ENCODE measurements at places on chromosomes 3 and 15.
A peak's percentile ranks its signal among the peaks of the same experiment; 100 is the strongest.

DNA sequence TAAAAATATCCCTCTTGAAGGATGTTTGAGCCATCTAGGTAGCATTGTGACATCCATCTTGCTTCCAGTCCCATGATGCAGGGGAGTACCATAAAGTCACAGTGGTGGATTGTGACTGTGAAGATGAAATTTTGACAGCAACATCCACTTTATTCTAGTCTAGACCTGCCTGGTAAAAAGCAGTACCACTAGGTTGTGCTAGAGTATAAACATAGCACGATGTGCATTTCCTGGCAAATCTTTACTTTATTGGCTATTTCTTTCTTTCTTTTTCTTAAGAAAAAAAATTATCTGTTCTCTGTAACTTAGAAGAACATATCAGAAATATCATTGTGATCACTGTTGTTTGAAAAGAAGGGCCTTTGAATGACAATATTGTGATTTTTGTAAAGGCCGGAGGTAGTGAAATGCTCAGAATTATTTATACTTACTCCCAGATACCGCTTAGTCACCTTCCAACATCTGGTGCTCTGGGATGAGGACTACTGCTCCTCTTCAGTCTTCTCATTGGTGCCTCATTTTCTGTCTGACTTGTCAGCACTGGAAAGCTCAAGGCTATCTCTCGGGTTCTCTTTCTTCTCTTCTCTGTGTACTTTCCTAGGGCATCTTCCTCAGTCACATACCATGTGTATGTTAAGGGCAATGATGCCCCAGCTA lies 35.6 kb downstream of the AGBL1 start:
- no peak for DNase-seq

DNA sequence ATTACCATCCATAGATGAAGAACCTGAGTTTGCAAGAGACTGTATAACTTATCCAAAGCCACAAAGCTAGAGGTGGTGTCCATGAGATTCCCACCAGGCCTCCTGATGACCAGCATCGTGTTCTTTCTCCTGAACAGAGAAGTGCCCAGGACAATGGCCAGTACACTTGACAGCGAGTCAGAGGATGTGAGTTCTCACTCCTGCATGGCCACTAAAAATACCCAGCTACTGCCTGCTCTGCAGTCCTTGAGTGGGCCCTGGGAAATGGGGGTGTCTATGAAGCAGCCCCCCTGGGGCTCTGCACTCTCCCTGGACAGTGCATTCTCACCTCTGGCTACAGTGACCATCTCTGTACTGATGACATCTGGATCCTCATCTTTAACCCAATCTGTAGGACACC lies 201.2 kb downstream of the RPLP1 start:
- DNase-seq, result no peak

GRCh38 chr3:119239206-119239820 lies 1.4 kb downstream of the B4GALT4 start:
- no peak for DNase-seq

DNA sequence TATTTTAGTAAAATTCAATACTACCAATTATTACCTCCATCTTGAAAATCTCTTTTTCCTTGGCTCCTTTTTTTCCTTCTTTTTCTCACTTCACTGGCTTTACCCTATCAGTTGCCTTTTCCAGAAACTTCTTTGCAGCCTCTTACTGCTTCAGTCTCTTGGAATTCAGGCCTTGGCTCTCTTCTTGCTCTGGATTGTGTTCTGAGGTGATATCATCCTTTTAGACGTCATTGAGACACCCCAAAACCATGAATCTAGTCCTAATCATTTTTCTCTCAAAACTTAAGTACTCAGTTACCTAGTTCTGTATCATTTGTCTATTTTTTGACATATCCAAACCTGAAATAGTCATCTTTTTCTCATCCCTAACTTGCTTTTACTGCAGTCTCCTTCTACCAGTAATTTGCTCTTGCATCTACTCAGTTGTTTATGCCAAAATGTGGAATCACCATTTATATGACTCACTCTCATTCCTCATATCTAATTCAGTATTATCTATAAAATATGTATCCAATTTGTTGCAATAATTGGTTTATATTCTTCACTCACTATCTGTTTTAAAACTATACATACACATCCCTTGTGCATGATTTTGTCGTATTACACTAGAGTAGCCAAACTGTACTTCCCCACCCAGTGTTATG lies 703.2 kb upstream of the CCDC54 start:
- DNase-seq, result no peak

DNA sequence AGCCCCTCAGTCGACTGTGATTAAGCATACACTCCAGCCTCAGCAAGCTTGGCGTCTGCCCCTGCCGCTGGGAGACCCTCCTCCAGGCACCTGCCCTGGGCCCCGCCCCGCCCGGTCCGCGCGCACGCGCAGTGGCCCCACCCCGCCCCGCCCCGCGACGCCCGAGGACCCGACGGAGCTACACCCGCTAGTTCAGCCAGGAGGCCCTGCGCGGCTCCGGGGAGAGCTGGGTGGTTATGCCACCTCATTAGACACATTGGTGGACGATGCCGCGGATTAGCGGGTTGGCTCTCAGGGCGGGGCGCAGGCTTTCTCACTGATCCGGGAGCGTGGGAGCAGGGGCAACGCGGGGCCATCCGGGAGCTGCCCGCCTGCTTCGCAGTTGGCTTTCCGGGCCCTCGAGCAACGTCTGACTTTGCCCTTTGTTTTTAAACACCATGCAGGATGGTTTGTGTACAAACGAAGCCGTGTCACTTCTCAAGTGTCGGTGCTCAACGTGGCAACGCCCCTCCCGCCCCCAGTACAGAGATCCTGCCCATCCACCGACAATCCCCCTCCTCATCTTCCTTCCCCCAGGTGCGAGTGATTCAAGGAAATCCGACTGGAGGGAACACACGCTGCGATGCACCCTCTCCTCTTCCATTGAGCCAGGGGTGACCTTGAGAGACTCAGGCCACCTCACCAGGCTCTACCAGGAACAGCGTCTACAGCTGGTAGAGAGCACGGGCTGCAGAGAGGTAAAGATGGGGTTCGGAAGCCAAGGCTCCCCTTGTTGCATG lies 109.3 kb downstream of the SHQ1 start:
- DNase-seq, result peak; percentile 47

GRCh38 chr3:27160146-27160545 lies 209.0 kb downstream of the NEK10 start:
- DNase-seq, result no peak

GRCh38 chr3:25349095-25349494 lies 79.0 kb upstream of the RARB start:
- no peak for DNase-seq

- no peak for DNase-seq
These were observed 176.3 kb upstream of the ROPN1 start for GRCh38 chr3:124168271-124168670.

GRCh38 chr15:57321973-57322601 lies 54.2 kb upstream of the CGNL1 start:
- DNase-seq, result no peak

DNA sequence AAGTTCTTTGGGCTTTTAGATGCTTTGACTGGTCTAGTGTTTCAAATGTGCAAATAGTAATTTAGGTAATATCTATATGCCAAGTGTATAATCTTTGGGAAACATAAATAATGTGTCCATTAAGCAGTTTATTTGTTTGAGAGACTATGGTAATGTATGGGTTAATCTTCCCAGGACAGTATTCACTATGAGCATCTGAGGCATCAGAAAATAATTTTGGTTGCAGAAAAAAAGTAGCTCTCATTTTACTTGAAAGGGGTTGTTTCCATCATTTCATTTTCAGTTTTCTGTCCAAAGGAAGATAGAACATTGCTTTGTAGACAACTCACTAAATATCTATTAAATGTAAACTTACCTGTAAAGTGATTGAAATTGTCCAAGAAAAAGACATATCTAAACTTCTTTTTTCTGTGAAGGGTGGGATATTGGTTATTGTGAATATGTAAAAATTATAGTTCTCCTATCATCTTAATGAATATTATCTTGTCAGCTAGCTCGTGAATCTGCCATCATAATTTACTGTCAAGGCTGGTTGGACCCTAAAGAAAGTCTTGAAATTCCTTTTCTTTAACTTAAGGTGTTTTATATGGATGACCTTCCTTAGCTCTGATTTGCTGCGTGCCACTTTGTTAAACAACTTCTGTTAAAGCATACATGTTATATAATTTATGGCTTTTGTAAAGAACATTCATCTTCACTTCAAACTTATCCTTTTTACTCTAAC lies 108.8 kb downstream of the EPHA3 start:
- no peak for DNase-seq

DNA sequence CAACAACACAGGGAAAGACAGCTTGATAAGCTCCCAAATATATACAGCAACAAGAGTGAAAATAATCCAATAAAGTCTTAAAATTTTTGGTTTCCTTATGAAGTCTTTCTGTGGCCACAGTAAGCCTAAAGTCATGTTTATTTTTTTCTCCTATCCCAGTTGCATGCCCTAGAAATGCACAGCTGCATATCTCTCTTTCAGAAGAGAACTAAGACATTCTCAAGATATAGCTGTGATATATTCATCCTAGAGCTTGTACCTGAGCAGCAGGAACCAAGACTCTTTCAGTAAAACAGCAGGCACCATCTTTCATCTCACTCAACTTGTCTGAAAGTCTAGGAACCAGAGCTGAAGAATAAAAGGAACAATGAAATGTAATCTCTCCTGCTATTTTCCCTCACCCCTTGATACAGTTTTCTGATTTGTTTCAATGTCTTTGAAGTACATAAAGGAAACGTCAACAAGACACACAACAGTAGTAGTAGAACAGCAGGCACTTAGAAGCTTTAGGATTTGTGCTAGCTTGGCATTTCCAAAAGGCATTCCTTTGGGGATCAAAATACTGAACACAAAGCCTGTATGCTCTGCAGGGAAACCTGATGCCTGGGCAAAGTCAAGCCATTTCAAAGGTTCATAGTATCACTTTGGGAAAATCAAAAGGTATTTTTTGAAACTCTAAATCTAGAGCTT lies 536.8 kb downstream of the PYDC2 start:
- no peak for DNase-seq

- no peak for DNase-seq
These were observed 15.7 kb upstream of the ESYT3 start for GRCh38 chr3:138418601-138419206.

GRCh38 chr3:115512565-115513415 lies 110.5 kb upstream of the GAP43 start:
- no peak for DNase-seq

- DNase-seq, result no peak
These were observed 78.2 kb downstream of the CMSS1 start for GRCh38 chr3:99895703-99896441.

GRCh38 chr3:126132751-126133511 lies 47.5 kb downstream of the ALDH1L1 start:
- no peak for DNase-seq

DNA sequence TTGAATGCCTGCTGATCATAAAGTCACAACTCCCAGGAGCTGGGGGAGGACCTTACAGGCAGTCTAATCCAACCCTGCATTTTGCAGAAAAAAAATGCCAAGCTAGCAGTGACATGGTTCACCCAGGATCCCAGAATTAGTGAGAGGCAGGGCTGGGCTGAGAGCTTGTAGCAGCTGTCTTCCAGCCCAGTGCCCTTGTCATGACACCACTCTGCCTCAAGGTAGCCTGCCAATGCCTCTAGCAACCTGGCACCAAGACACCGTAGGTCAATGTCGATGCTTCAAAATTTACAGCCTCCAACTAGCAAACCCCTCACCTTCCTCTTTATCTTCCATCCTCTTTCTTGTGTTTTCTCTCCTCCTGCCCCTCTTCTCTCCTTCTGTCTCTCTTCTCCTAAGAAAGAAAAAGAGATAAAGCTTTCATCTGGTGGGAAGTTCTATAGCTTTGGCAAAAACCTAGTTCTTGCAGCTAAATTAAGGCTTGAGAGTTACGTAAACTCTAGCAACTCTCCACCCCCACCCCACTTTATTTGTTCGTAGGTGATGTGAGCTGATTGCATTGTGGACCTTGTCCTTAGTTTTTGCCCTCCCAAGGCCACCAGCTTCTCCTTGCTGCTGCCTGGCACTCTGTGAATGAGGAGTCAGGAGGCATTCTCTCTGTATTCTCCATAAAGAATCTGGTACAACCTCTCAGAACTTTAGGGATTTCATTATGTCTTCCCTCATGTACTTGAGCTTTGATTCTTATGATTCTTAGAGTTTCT lies 18.3 kb upstream of the BFSP2 start:
- DNase-seq, result no peak
